SK-MEL-5 (cell line): ENCODE measurements at places on chromosomes 2 and 18. TPM values are rescaled to one million over a fixed set of nuclear protein-coding genes. Genes with fewer than 3 reads are reported as not detected.
A peak's percentile ranks its signal among the peaks of the same experiment; 100 is the strongest.

Gene ARHGAP15
- total RNA-seq = 0.71 and 2.4 TPM in 2 replicates

Gene FOXD4L1
- total RNA-seq = not detected in 2 replicates

Gene GPD2
- total RNA-seq = 97.5 and 103 TPM in 2 replicates

Gene GALR1
- not detected in 2 replicates for total RNA-seq

Gene MTCL1
- 3.8 and 6.6 TPM in 2 replicates for total RNA-seq

Gene CCDC141
- 0.13 TPM in 1 of 2 replicates, not detected in the other for total RNA-seq

Gene SCYGR8
- not detected in 2 replicates for total RNA-seq

Gene EGR4
- total RNA-seq = not detected in 2 replicates

Gene ARHGEF4
- total RNA-seq = 2.9 and 4.0 TPM in 2 replicates

DNA sequence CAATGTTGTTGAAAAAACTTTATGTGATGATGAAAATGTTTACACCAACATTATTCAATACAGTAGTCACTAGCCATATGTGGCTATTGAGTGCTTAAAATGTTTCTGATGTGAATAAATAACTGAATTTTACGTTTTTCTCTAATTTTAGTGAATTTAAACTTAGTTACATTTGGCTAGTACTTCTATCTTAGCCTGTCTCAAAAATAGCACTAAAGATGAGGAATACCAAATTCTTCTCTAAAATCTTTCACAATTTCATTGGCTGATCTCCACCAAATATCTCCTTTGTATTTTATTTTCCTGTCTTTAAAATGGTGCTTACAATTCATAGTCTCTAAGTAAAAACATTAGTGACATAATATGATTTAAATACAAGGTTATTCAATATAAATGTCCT is 83.7 kb upstream of the RND3 start:
- no peak for DNase-seq

- no peak for DNase-seq
Measured at GRCh38 chr2:149068996-149069888, 30.7 kb downstream of the LYPD6B start.

GRCh38 chr2:158786897-158787296 is 8.2 kb upstream of the DAPL1 start:
- no peak for DNase-seq

DNA sequence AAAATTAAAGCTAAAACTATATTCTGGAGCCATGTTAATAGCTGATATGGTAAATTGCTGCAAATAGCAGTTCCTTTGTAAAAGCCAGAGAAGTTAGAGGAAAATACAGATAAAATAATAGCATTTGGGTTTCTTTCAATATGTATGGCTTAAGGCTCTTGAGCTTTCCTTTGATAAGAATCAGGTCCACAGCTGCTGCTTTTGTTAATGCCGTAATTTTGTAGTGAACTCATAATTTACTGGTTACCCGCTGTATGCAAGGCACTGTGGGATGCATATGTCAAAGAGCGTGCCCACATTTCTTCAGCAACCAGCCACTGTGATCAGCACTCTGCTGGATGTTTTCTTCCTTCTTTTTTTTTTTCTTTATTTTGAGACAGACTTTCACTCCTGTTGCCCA is 79.1 kb downstream of the MOGAT1 start:
- no peak for DNase-seq

GRCh38 chr2:160513120-160513519 is 19.5 kb upstream of the RBMS1 start:
- DNase-seq = no peak

- DNase-seq = no peak
Measured at GRCh38 chr2:101892377-101892776, 99.4 kb upstream of the IL1R2 start.

DNA sequence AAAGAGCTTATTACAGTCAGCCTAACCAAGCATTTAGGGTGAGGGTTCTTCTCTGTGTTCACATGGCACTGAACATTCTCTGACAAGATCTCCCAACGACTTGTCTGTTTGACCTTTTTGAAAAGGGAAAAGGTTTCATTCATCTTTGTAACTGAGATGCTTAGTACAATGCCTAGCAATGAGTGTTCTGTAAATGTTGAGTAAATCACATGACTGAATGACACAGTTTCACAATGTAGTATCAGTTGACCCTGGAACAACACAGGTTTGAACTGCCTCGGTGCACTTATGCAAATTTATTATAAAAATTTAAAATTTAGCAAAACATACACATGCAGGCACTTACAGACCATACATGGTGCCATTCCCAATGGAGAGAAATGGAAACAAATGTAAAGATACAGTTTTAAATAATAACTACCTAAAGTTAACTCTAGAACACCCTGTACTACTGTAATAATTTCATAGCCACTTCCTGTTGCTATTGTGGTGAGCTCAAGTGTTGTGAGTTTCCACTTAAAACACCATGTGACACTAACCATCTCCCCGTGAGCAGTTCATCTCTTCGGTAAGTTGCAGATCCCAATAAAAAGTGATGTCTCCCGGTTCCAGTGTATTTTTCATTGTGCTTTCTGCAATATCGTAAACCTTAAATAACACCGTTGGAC is 34.1 kb upstream of the VWC2L start:
- DNase-seq = peak; percentile 15

- DNase-seq = no peak
Measured at GRCh38 chr2:200345975-200346374, 39.5 kb downstream of the SPATS2L start.

- DNase-seq = peak; percentile 88
Measured at GRCh38 chr18:5466256-5466655, 77.5 kb downstream of the EPB41L3 start.

DNA sequence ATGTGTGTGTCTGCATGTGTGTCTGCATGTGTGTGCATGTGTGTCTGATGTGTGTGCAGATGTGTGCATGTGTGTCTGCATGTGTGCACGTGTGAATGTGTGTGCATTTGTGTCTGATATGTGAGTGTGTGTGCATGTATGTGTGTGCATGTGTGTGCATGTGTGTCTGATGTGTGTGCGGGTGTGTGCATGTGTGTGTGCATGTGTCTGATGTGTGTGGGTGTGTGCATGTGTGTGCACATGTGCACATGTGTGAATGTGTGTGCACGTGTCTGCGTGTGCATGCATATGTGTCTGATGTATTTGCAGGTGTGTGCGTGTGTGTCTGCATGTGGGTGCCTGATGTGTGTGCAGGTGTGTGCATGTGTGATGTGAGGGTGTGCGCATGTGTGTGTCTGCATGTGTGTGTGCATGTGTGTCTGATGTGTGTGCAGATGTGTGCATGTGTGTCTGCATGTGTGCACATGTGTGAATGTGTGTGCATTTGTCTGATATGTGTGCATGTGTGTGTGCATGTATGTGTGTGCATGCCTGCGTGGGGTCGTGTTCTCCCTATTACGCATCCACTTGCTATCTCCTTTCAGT is 470.1 kb upstream of the HS6ST1 start:
- DNase-seq = no peak

GRCh38 chr2:127572841-127573240 is 37.4 kb downstream of the MYO7B start:
- no peak for DNase-seq

DNA sequence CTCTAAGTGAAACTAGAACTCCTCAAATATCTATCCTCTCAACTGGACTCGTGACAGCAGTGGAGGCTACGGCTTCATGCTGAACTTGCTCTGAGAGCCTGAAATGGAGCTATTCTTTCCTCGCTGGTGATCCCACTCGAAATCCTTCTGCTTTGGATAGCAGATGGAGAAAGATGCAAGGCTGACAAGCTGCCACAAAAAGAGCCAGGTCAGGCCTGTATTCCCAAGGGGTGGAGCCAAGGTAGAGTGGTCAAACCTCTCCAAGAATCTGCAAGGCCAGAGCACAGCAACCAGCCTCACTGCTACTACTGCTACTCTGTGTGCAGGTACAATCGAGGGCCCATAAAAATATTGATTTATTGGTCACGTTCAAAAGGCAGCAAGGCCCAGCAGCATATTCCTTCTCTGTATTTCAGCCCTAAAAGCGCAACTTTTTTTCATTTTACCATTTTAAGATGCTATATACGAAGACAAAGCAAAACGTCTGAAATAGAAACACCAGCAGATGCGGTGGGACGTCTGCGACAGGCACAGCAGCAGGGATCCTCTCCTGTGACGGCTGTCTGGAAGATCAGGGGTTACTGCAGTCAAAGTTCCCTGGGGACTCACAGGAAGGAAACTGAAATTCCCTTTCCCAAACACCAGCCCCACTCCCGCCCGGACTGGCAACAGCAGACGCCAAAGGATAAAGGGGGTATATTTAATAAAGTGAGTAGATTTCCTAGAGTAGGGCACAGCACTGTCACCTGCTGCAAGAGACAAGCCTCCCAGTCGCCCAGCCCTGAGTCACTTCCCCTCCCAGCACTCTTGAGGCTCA is 2.4 kb downstream of the SPRED2 start:
- peak; percentile 41 for DNase-seq

DNA sequence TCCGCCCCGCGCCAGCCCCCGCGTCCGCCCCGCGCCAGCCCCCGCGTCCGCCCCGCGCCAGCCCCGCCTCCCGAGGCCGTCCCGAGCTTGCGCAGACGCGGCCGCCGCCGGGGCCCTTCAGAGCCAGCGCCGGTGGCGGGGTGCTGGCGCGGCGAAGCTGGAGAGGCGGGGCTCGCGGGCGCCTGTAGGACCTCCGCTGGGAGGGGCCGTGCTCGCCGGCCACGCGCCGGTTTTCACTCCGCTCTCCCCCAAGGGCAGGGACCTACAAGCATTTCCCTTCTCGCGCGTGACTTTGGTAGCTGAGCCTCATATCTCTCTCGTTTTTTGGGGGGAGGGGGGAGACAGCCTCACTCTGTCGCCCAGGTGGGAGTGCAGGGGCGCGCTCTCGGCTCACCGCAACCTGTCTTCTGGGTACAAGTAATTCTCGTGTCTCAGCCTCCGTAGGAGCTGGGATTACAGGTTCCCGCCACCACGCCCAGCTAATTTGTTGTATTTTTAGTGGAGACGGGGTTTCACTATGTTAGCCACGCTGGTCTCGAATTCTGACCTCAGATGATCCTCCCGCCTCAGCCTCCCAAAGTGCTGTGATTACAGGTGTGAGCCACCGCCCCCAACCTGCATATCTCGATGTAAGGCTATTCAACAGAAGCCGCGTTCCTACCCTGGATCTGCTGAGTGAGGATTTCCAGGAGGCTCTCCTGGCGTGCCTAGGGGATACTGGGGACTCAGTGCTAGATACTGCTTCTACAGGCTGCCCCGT is at the start of gene ZNF514:
ZNF514 (minus strand) TSS at position 159 of the 760 bp plus-strand sequence. CDS start 6,595 bp downstream, outside the sequence.
- DNase-seq = peak; percentile 51

DNA sequence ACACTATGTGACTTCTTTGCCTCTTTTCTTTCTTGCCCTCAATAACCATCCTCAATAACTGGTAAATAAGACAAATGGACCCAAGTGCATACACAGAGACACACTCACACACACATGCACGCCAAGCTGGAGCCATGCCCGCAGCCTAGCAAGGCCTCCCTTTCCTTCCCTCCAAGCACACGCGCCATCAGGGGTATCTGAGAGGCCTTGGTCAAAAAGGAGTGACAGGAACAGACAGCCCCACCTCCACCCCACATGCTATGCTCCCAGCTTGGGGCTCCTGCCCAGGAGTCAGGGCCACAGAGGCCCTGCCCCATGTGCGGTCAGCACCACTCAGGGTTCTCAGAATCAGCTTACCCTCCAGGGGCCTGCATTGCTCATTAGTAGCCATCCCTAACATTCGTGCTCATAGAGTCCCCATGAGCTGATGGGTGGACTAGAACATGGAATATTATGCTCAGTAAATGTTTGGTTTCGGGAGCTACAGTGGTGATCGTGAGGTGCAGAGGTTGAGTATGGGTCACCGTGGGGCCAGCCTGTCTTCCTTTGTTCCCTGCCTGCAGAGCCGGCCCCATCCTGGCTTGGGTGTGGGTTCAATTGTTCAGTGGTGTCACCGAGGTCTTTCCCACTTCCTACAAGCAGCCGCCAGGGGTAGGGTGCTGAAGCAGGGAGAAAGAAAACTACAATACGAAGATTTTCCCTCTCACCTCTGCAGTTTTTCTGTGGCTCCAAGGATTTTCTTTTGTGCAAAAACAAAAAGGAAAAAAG is 158.2 kb upstream of the RAB12 start:
- DNase-seq = no peak

DNA sequence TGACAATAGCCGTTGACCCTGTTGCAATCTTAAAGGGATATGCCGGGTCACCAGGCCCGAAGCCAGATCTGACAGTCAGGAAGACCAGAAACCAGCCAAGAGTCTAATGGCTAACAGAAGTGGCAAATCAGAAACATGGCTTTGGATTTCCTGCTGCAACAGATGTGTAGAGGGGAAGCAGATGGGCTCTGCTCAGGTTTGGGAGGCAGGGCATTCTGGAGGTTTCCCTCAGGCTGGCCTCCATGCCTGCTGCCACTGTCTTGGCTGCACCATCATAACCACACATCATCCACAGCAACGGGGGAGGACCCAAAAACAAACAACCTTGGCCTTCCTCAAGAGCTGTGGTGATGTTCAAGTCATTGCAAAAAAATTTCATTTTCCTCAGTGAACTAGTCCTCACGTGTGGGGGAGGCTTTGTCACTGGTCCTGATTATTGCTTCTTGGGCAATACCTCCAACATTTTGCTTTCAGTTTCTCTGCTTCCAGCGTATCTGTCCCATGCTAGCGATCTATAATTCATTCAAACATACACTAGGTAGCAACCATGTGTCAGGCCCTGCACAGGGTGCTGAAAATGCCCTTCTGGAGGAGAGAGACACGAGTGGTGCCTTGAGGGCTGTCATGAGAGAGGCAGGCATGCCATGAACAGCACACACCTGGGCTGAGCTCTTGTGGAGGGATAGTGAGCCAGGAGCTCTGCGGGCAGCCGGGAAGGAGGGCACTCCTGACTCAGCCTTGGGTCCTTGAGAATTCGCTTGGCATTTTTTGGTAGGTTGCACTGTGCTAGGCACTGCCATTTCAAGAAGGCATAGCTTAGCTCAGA is 48.2 kb upstream of the LGALSL start:
- DNase-seq = no peak

- no peak for DNase-seq
Measured at GRCh38 chr2:172283476-172283875, 143.9 kb upstream of the ITGA6 start.

GRCh38 chr2:168915441-168916330 is 14.6 kb downstream of the G6PC2 start:
- DNase-seq = no peak

- no peak for DNase-seq
Measured at GRCh38 chr2:10347562-10347948, 44.9 kb downstream of the HPCAL1 start.

DNA sequence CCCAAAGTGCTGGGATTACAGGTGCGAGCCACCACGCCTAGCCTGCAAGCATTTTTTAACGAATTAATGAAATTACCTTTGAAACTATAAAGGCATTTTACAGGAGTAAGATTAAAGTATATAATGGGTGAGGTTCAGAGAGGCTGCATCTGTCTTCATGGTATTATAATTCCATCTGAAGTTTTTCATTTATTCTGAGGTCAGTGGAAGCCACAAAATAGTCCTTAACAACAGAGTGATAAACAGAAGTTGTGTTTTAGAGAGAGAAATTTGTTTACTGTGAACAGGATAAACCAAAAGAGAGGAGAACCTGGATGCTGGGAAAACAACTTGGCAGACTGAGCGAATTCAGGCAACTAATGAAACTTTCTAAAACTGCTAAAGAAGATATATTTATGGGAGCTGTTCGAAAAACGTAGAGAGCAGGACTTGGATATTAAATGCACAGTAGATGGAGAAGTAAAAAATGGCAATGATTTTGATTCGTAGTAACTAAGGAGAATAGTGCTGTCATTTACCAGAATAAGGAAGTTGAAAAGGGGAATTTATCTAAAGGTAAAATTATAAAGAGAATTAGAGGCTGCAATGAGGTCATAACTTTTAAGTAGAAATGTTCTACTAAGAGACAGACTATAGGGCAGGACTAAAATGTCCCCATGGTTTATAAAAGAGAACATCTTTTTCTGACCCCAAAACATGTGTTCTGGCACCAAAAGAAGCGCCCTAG is 37.9 kb upstream of the ITGA4 start:
- DNase-seq = no peak

- no peak for DNase-seq
Measured at GRCh38 chr2:30775833-30776232, 31.4 kb downstream of the CAPN13 start.
